CD4-positive, alpha-beta T cell treated with Interleukin-6 at 100 ng/mL for 8 hours (primary cell): ENCODE measurements at places on chromosomes 7 and 10.

GRCh38 chr10:85620807-85621206 is 745.8 kb downstream of the GRID1 start:
- no peak for DNase-seq

DNA sequence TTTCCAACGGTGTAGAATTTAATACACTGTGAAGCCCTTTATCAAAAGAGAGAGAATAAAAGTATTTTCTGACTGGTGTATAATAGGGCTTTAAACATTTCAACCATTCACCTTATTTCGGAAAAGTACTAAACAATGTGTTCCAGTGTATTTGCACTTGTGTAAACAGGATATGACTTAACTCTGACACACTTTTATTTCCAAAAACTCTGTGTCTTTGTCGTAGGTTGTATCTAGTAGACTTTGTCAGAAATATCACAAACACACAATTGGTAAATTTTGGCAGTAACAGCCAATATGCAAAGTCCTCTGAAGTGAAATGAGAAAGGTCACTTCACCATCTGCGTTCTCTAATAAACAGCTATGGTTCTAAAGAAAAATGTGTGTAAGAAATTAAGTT is 10.3 kb upstream of the TSPAN13 start:
- no peak for DNase-seq

DNA sequence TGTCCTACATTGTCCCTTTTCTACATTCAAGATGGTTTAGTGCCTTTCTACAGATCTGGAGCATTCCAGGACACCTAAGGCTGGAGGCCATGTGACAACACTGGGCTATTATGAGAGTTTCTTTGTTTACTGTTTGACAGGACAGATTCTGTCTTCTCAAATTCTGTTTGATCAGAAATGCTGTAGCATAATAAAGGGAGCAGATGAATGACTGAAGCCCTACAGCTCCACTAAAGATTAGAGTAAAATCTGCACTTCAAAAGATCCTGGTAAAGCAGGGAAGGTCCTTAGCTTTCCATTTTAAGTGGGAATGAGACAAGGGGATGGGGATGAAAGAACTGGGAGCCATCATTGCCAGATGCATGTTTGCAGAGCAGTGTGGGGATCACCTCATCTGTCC is 38.4 kb downstream of the TMEM229A start:
- no peak for DNase-seq

GRCh38 chr7:151851145-151851751 is 25.7 kb downstream of the PRKAG2 start:
- DNase-seq: no peak

DNA sequence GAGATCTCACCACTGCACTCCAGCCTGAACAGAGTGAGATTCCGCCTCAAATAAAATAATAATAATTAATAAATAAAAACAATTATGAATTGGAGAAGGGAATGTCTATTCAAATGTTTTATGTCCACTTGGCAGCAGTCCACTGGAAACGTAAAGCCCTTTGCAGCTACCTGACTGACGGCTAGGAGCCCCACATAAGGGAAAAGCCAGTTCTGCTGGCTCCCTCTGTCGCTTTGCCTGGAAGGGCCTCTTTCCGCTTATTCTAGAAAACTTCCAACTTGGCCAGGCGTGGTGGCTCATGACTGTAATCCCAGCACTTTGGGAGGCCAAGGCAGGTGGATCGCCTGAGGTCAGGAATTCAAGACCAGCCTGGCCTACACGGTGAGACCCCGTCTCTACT is 6.1 kb upstream of the TNS3 start:
- DNase-seq: no peak

- DNase-seq: no peak
Observed at GRCh38 chr10:20841419-20841818, 55.7 kb downstream of the NEBL start.

GRCh38 chr10:132273966-132274365 is 33.8 kb downstream of the STK32C start:
- DNase-seq: no peak

DNA sequence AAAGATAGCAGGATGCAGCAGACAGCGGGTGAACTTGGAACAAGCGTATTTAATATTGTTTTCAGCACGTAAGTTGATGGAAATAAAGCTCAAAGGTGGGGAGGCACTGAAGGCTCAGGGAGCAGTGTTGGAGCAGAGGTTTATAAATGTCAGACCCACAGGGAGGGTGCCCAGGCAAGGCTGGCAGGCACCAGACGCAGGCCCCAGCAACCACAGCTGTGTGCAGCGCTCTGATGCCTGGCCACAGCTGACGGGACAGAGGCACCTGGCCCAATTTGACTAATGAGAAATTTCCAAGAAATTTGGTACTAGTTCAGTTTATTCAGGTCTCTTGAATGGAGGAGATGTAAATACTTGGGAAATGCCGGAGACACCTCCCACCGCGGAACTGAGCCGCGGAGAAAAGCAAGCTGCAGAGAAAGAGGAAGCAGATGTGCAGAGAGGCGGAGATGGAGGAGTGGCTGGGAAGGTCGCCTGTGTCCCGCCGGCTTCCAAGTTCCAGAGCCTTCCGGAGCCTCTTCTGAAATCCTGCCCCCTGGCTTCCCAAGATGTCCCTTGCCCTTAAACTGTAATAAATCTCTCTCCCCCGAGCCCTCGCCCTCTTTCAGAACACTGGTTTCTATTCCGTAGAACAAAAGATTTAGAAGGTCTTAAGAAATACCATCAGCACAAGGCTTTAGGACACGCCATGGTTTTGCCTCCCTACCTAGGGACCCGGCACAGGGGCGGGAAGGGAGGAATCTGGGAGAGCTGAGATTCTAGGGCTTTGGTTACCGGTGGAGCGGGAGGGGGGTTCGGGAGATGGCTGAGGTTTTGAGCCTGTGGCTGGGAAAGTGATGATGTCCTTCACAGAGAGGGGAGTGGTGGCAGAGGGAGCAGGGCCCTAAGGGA is 38.4 kb upstream of the PLXNA4 start:
- no peak for DNase-seq

- DNase-seq: no peak
Observed at GRCh38 chr10:86103391-86104101, 263.0 kb downstream of the GRID1 start.

DNA sequence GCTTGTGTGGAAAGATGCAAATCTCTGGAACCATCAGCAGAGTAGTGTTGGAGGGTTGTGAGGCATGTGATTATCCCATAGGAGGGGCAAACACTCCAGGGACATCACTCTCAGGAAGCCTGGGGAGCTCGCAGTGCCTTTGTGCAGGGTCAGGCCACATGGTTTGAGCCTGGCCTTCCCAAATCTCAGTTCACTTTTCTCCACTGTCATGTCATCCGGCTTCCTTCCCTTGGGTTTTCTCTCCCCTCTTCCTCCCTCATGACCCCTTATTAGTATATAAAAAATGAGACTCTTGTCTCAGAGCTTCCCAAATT is 20.4 kb downstream of the TSPAN14 start:
- no peak for DNase-seq

GRCh38 chr7:48011951-48012350 is 17.0 kb downstream of the SUN3 start:
- DNase-seq: no peak

GRCh38 chr10:66234872-66235271 is 691.0 kb upstream of the LRRTM3 start:
- no peak for DNase-seq

- DNase-seq: peak; percentile 76
Observed at GRCh38 chr7:36639826-36640225, 84.5 kb downstream of the AOAH start.

- DNase-seq: peak; percentile 59
Observed at GRCh38 chr10:103451091-103451813, 918 bp downstream of the CALHM2 start.

DNA sequence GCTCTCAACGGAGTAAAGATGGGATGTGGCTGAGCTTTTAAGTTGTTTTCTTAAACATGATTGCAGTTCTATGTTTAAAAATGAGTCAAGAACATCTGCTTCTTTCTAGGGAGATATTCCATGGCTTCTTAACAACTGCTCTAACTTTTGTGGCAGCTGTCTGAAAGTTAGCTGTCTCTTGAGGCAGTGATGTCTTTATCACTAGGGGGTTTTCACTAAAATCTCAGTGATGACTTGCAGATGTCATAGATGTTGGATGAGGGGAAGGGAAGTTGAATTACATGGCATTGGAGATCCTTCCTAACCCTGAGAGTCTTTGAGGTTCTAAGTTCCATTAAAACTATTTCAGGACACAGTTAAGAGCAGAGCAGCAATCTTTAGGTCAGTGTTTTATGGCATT is 43.5 kb downstream of the PRKG1 start:
- no peak for DNase-seq

- DNase-seq: no peak
Observed at GRCh38 chr7:91280185-91280584, 16.0 kb downstream of the FZD1 start.

- DNase-seq: no peak
Observed at GRCh38 chr10:62870866-62871265, 54.7 kb upstream of the EGR2 start.

DNA sequence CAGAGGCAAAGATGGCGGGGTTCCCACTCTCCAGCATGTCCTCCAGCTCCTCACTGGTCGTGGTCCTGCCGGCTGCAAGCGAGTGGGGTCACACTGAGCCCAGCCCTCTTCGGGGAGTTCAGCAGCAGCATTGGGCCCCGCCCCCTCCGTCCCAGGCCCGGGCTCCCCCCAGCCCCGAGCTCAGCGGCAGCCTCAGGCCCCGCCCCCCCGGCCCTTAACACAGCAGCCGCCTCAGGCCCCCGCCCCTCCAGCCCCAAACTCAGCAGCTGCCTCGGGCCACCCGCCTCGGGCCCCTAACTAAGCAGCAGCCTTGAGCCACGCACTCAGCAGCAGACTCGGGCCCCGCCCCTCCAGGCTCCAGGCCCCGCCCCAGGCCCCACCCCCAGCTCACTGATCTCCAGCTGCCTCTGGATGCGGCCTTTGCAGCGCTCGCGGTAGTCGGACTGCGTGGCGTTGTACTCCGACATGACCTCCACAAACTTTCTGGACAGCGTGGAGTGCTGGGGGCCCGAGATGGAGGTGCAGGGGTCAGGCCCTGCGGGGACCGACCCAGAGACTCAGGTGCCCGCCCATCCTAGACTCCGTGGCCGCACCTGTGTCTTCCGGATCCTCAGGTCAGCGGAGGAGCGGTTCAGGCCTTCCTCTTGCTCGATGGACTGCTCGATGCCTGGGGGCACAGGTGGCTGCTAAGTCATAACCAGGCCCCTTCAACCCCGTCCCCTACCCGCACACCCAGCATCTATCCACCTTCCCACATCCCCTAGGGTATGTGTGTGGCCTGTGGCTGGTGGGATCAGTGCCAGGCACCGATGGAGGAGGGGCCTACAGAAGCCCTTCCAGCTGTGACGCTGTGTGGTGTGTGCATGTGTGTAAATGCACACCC is 15.5 kb downstream of the STX1A start:
- DNase-seq: peak; percentile 52

DNA sequence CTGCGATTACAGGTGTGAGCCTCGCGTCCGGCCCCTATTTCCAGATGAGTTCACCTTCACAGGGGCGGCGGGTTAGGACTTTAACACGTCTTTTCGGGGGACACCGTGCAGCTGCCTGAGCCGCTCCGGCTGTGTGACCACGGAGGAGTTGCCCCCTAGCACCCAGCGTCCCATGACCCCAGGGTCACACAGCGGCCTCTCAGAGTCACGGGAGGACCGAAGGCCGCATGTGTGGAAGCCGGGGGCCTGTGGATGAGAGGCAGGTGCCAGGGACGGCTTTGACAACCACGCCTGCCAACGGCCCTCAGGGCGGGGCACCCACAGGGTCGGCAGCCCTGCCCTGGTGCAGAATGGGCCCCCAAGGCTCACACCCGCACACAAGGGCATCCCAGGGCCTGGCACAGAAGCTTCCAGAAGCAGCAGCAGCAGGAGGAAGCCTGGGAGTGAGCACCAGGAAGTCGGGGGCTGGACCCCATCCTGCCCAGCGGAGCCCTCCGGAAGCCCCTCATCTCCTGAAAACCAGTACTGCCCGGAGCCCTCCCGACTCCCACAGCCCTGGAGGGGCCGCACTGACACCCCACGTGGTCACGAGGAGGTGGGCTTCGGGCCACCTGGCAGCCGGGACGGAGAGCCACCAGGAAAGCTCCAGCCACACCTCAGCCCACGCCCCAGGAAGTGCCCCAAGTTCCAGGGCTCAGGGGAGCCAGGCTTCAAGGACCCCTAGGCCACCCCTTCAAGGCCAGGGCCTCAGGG is 32.7 kb downstream of the ADAP1 start:
- no peak for DNase-seq

DNA sequence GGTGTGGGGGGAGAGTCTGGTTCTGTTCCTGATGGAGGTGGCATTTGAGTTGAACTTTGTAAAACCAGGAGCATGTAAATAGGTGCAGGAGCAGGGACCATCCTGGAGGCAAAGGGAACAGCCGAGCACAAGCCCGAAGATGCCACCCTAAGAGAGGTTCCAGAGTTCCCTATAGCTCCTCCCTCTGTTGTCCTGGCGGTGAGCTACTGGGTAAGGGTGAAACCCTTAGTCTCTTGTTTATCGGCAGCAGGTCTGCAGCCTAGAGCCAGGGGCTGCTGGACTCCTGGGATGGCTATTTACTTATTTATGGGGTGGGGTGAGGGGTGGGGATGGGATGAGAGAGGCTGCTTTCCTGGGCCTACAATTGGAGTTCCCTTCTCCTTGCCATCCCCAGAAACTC is 6.5 kb upstream of the LBX1 start:
- DNase-seq: no peak

GRCh38 chr10:93766918-93767317 is 9.2 kb downstream of the LGI1 start:
- no peak for DNase-seq

GRCh38 chr7:12370249-12370648 is 33.4 kb downstream of the VWDE start:
- DNase-seq: no peak

DNA sequence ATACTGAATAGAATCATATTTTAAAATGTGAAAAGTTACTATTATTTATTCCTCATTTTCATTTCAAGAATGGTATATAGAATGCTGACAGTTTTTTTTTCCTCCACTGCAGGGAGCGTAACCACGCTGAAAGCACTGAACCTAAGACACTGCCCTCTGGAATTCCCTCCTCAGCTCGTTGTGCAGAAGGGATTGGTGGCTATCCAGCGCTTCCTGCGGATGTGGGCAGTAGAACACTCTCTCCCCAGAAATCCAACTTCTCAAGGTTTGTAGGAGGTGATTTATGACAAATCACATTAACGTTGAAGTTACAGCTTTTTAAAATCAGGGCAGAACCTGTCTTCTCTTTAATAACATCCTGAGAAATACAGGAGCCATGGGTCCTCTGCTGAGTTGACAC is 12.4 kb downstream of the LRRC27 start:
- no peak for DNase-seq

- no peak for DNase-seq
Observed at GRCh38 chr7:43750016-43750887, 8.2 kb upstream of the BLVRA start.

- DNase-seq: no peak
Observed at GRCh38 chr10:103276896-103277712, at the start of gene INA. TSS of gene INA (plus strand) at chr10:103277138. CDS start at chr10:103277212, 74 bp downstream.

DNA sequence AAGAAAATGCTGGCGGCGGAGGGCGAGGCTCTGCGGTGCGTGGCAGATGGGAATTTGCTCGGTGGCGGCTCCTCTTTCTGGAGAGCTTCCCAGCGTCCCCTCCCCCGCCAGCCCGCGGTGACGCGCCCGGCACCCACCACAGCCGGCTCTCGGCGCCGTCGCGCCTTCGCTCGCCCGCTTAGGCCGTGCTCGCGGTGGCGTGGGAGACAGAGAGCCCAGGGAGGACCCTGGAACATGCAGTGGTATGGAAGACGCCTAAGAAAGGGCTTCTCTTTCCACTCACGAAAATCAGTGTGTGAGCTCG is 576 bp upstream of the CSGALNACT2 start:
- no peak for DNase-seq

- no peak for DNase-seq
Observed at GRCh38 chr10:37703114-37703513, 154.3 kb downstream of the ZNF248 start.

GRCh38 chr10:28715246-28715645 is 37.9 kb downstream of the BAMBI start:
- DNase-seq: no peak
